ENCODE measurements at places on chromosomes 12 and 14.

GRCh38 chr14:54922598-54922997 lies 20.0 kb upstream of the GCH1 start:
- no peak for DNase-seq

DNA sequence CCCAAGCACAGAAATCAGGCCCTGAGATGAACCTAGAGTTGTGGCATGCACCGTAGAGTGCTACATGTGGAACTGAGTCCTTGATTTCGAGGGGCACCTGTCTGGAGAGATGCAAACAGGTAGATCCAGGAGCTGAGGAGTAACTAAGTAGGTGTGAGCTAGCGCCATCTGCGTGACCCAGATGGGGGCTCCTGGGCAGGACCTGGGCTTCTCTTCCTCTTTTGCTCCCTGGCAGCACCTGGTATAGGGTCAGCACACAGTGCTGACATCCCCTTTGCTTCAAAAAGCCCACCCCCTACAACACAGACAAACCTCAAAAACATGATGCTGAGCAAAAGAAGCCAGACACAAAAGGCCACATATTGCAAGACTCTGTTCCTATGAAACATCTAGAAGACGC lies 65.8 kb downstream of the PITPNM2 start:
- no peak for DNase-seq

DNA sequence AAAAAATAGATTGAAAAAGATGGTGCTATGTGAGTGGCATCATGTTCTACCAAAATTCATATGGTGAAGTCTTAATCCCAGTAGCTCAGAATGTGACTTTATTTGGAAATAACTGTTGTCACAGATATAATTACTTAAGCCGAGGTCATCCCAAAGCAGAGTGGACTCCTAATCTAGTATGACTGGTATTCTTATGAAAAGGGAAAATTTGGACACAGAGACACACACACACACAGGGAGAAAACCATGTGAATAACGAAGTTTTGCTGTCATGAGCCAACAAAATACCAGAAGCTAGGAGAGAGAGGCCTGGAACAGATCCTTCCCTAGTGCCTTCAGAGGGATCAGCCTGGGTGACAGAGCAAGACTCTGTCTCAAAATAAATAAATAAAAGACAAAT lies 62.6 kb downstream of the FAR2 start:
- no peak for DNase-seq

- no peak for DNase-seq
Measured at GRCh38 chr14:54219261-54220070, 177.3 kb upstream of the CDKN3 start.

DNA sequence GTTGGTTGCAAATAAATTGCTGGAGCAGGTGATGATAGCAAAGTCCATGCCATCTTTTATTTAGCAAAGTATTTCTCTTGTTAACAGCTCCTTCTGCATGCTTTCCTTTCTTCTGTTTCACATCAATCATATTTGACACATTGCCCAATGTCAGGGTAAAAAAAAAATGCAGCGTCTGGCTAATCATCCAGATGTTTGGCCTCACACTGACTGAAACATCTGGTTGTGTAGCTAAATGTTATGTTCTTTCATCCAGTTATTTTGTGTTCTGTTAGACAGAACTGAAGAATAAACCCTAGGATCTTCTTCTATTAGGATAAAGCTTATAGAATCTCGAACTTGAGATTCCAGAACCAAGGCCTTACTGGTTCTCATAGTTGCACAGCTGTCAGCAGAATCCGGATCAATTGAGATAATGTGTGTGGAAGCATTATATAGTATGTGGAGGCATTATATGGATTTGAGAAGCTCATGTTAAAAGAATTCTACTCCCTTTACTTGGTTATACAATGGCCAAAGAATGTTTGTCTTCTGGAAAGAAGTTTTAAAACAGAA lies 859.2 kb downstream of the DIO2 start:
- no peak for DNase-seq

DNA sequence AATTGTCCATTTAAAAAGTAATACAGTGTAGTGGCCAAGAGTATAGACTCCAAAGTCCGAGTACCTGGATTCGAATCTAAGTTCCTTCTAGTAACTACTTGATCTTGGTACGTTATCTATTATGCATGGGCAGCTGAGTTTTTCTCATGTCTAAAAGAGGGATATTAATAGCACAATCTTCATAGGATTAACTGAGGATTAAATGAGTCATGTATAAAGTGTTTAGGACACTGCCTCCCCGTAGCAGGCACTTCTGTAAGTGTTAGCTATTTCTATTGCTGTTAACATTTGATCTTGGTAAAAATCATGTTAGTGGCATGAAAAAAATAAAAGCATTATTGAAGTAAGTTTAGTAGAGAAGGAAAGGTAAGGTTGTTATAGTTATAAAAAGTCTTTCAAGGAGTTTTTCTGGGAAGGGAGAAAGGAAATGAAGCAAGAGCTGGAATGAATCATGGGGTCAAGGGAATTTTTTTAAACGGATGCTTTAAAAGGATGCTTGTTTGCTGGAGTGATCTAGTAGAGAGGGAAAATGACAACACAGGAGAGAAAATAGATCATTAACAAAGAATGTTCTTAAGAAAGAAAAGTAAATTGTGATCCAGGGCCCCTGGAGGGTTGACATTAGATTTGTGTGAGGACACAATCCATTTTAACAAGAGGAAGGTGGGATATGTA lies 502.2 kb upstream of the USP15 start:
- DNase-seq: no peak

- no peak for DNase-seq
Measured at GRCh38 chr12:108109954-108110353, 19.1 kb upstream of the WSCD2 start.

Data from HS-27A (cell line).